ENCODE measurements at places on chromosomes 12 and 14.

DNA sequence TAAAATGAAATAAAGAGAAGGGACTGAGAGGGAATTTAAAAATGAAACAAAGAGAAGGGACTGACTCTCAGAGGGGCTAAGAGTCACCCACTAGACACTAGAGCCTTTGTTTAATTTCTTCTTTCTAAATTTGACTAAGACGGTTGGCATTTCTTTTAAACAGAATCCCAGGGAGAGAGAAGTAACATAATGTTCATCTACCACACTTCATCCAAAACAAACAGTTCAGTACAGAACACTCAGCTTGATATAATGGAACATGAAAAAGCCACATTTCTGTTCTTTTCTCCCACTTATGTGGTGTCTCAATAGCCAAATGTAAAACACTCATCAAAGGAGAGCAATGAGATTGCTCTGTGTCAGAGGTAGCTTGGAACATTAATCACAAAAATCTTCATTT is 10.1 kb upstream of the NT5DC3 start:
- DNase-seq, result no peak

DNA sequence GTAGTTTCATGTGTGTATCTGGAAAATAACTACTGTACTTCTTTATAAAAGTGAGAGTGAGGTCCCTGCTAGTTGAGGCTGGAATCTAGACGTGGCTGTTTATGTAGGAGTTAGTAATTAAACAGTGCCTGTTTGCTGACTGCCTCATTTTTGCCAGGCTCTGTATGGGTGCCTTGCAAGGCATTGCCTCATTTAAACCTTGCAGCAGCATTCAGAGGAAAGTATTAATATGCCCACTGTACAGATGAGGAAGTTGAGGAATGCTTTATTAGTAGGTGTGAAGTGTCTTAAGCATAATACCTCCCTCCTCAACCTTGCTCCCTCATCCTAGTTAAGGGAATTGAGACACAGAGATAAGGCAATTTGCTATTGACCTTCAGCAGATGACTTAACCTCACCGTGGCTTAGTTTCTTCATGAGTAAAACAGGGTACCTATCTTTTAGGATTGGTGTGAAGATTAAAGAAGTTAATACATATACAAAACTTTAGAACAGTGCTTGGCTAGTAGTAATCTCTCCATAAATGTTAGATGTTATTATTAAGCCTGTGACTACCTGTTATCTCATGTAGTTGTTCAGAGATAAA is 28.7 kb downstream of the PPM1A start:
- DNase-seq, result no peak

- no peak for DNase-seq
These were observed 13.8 kb downstream of the DTX1 start for GRCh38 chr12:113070117-113070906.

DNA sequence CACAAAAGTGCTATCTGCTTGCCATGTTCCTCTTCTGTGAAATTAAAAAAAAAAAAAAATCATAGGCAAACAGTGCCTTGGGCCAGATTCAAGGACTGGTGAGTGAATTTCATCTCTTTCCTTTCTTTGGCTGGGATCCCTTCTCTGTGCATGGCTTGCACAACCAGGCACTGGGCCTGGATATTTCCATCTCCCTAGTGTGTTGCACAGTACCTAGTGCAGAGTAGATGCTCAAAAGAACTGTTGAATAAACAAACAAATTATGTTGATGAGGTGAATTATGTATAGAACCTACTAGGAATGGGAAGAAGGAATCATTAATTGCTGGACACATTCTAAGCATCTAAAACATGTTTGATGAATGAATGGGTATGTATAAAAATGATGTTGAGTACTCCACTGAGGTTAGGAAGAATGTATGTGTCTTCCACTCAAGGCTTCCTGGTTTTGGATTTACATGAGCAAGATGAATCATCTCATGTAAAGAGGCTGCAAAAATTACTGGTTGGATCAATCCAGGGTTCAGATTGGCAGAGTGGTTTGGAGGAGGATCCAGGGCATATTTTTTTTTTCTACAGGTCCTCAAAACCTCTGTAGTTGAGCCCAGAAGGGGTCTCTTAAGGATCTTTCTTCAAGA is 93.2 kb downstream of the EMP1 start:
- DNase-seq, result no peak

GRCh38 chr14:77243853-77244252 is 27.2 kb downstream of the NGB start:
- no peak for DNase-seq

GRCh38 chr12:88237954-88238353 is 95.8 kb downstream of the TMTC3 start:
- no peak for DNase-seq

- DNase-seq, result no peak
These were observed 10.4 kb upstream of the RND1 start for GRCh38 chr12:48875944-48876515.

DNA sequence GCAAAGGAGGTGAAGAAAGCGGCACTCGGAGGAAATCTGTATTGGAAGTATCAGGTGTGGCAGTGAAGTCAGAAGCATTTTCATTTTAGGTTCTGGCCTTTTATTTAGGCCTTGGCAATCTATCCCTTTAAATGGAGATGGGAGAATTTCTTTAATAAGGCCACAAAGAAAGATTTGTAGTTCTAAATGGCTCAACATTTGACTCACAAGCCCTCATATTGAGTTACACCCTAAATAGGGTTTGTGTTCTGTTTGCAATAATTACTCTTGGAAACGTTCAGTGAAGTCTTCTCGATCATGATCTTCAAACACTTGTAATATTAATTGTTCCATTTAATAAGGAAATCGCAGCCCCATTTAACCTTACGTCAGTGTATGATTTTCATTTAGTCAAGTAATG is 25.3 kb upstream of the TMEM260 start:
- DNase-seq, result no peak

GRCh38 chr12:56271031-56271430 is 4.3 kb downstream of the COQ10A start:
- no peak for DNase-seq

DNA sequence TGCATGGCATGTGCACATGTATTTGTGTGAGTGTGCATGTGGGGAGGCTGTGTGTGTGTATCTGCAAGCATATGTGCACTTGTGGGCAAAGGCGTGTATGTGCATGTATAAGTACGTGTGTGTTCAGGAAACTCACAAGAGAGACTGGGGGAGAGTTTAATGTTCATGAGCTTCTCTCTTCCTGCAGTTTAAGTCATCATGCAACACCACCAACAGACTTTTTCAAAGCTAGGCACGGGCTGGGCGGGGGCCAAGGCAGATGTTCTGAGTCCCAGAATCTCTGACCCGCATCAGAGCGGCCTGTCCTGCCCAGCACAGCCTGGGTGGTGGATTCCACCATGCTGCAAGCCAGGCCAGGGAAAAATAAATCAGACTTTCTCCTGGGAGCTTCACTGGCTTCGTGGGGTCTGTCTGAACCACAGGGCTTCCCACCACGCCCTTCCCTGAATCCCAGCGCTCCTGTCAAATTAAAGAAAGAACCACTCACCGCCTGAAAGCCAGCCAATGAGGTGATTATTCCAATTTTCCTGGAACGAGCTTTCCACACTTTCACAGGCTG is 75.7 kb downstream of the PITPNM2 start:
- no peak for DNase-seq

- DNase-seq, result no peak
These were observed 99.7 kb upstream of the SYT1 start for GRCh38 chr12:78764913-78765312.

DNA sequence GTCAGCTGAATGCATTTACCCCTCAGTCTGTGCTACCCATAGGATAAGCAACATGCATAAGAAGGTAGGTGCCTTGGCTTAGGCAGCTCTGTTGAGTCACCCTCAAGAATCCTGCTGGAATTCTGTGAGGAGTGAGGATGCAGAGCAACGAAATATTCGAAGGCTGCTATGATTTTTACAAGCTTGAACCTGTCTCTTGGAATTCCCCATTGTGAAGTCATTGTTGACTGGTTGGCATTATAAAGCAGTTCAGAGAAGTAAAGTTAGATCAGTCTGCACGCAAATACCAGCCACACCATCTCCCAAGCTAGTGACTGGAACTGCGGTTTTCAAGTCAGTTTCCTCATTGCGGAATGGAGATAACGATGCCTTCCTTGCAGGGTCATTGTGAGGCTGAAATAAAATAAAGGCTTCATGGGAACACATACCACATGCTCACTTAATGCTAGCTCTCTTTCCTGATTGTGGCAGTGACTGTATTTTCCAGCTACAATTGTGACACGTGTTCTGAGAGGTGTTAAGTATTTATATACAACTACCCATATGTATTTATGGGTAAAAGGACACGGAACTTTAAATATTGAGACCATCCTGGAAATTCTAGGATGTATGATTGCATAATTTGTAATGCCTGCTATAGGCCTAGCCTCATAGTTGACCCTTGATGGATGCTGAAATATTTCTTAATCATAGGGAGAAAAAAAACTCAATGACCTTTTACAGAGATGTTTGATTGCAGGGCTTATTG is 96.7 kb downstream of the ETV6 start:
- DNase-seq, result no peak

- DNase-seq, result no peak
These were observed 274.1 kb downstream of the PCNX1 start for GRCh38 chr14:71181215-71182003.

DNA sequence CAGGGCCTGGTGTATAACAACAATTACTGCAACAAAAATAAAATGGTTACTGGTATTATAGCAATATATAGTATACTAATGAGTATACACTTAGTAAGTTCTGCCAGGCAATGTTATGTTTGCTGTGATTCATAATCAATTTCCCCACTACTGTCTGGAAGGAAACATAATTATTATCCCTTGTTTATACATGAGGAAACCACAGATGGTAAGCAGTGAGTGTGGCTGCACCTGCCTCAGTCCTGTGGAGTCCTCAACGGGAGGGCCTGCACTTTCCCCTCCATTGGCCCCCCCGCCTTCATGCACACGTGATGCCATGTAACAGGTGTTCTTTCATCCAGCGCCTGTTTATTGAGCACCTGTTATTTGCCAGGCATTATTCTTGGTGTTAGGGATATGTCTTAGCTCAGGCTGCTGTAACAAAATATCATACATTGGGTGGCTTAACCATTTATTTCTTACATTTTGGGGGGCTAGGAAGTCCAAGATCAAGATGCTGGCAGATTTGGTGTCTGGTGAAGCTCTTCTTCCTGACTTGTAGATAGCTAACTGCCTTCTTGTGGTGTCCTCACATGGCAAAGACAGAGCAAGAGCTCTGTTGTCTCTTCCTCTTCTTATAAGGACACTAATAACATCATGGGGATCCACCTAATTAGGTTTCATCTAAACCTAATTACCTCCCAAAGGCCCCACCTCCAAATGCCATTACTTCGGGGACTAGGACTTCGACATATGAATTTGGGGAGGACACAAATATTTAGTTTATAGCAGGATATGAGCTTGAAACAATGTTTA is 59.5 kb upstream of the CHGA start:
- no peak for DNase-seq

GRCh38 chr12:65699251-65699650 is 125.0 kb upstream of the HMGA2 start:
- DNase-seq, result no peak

- DNase-seq, result no peak
These were observed 25.7 kb downstream of the ANO4 start for GRCh38 chr12:100820314-100820713.

GRCh38 chr12:72521326-72521725 is 249.2 kb downstream of the TRHDE start:
- no peak for DNase-seq

GRCh38 chr12:116520801-116521471 is 38.2 kb upstream of the MAP1LC3B2 start:
- DNase-seq, result no peak

DNA sequence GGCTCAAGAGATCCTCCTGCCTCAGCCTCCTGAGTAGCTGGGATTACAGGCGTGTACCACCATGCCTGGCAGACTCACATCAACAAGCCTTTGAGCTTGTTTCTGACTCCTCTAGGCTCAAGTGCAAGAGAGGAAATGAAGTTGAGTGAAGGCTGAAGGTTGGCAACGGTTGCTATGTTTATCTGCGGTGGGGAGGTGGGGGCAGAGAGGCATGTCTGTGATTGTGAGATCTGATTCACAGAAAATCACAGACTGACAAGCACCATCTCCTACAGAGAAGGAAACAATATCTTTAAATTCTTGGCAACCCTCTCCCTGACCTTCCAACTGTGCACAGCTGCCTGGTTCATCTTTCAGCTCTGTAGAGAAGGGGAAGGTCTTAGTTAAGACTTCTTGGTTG is 22.1 kb upstream of the NINJ2 start:
- DNase-seq, result no peak

DNA sequence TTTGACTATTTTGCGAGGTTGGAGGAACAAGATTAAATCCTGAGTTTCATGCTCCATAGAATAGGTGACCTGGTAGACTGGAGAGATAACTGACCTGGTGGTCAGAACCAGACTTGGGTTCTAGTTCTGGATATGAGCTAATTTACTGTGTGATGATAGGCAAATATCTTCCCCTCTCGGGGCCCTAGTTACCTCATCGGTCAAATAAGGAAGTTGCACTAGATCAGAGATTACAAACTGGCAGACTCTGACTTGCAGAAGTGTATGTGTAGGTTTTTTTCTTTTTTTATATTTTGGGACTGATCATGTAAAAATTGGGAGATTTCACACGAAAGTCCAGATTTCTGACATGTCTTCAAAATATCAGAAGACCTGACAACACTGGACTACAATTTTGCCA is 37.0 kb downstream of the RPH3A start:
- DNase-seq, result no peak

DNA sequence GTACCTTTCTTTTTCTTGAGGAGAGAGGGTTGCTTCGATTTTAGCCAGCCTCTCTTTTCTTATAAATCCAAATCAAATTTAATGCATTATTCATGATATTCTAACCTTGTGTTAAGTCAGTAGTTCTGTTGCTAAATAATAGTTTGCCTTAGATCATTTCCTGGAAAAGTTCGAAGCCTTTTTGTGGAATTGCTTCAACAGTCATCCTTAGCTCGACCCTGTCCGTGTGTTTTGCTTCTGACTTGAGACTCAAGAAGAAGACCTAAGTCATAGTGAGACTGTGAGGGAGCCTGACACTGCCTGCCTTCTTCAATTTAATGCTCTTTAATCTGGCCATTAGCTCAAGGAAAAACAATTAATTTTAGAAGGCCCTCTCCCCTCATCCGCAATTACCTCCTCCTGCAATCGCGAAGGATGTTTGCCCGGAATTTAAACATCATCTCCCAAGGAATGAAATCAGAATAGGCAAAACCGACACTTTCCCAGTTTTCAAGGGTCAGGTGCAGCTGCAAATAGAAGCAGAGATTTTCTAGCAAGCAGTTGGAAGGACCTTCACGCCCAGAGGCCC is 453 bp upstream of the SLC4A8 start:
- no peak for DNase-seq

DNA sequence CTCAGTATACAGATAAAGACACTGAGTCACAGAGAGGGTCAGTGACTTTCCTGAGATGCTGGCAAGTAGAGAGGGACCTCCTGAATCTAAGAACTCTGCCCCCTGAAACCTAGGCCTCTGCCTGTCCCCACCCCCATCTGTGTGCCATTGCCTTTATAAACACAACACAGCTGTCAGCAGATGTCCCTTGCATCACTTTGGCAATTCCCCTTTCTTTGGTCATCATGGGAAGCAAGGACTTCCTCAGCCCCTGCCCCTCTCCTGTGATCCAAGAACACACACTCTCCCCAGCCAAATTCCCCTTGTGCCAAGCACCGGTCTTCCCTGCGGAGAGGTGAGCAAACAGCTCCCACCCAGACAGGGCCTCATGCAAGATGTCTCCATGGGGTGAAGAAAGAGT is 8.3 kb downstream of the TSPAN11 start:
- DNase-seq, result no peak

GRCh38 chr12:47415054-47415453 is 290.8 kb downstream of the RPAP3 start:
- DNase-seq, result no peak

All from hematopoietic multipotent progenitor cell treated with erythropoietin and hydrocortisone succinate and interleukin-3 and kit ligand, for 15 days (in vitro differentiated cells).